Myocyte (in vitro differentiated cells): ENCODE measurements at places on chromosomes 1 and 21. TPM values are rescaled to one million over a fixed set of nuclear protein-coding genes. Genes with fewer than 3 reads are reported as not detected.

Gene C1QC
- total RNA-seq = not detected in 2 replicates

Gene OR2L3
- total RNA-seq = not detected in 2 replicates

Gene CCDC27
- not detected in 2 replicates for total RNA-seq

Gene COL6A1
- total RNA-seq = 678 and 866 TPM in 2 replicates

GRCh38 chr1:204578867-204579664 lies 62.9 kb downstream of the MDM4 start:
- peak; percentile 14 for DNase-seq

DNA sequence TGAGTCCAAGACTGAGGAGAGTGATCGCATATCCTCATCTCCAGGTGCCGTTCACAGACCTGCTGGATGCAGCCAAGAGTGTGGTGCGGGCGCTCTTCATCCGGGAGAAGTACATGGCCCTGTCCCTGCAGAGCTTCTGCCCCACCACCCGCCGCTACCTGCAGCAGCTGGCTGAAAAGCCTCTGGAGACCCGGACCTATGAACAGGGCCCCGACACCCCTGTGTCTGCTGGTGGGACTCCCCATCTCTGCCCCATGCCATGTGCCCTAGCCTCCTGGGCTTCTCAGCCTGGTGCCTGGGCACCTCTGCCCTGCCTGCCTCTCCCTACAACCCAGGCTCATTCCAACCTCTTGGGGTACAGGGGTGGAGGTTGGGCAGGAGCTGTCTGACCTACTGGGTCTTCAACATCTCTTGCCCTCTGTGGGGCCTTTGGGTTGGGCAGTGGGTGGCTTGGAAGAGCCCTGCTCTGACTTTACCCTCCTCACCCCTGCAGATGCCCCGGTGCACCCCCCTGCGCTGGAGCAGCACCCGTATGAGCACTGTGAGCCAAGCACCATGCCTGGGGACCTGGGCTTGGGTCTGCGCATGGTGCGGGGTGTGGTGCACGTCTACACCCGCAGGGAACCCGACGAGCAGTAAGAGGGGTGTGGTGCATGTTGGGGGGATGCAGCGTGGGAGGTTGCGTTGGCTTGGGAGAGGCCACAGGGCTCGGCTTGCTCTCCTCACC lies 7.2 kb downstream of the AMPD2 start:
- no peak for DNase-seq

DNA sequence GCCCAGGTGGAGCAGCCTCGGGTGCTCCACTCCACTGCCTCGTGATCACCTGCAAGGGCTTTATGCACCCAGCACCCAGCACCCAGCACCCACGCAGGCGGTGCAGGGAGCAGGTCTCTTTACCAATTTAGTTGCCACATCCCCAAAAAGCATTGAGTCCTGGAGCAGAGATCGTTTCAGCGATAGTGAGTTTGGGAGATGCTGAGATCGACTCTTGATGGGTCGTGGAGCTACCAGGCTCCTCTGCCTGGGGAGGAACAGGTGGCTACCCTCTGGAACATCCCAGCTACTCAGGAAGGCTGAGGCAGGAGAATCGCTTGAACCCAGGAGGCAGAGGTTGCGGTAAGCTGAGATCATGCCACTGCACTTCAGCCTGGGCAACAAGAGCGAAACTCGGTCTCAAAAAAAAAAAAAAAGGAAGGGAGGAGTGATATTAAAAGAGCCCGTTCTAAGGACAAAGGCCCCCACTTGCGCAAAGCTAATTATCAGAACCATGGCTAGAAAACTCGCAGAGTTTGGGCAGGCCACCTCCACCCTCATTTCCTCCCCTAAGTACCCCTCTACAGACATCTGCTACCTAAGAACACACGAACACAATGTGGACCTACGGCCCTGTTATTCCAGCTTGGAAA lies 106.5 kb upstream of the SLC45A1 start:
- DNase-seq = peak; percentile 46

GRCh38 chr1:187433598-187433997 lies 604.8 kb downstream of the PLA2G4A start:
- no peak for DNase-seq
